ENCODE measurements at places on chromosomes 6 and 20.

- peak; percentile 61 for DNase-seq
These were observed 1.5 kb downstream of the DLL1 start for GRCh38 chr6:170289180-170289931.

DNA sequence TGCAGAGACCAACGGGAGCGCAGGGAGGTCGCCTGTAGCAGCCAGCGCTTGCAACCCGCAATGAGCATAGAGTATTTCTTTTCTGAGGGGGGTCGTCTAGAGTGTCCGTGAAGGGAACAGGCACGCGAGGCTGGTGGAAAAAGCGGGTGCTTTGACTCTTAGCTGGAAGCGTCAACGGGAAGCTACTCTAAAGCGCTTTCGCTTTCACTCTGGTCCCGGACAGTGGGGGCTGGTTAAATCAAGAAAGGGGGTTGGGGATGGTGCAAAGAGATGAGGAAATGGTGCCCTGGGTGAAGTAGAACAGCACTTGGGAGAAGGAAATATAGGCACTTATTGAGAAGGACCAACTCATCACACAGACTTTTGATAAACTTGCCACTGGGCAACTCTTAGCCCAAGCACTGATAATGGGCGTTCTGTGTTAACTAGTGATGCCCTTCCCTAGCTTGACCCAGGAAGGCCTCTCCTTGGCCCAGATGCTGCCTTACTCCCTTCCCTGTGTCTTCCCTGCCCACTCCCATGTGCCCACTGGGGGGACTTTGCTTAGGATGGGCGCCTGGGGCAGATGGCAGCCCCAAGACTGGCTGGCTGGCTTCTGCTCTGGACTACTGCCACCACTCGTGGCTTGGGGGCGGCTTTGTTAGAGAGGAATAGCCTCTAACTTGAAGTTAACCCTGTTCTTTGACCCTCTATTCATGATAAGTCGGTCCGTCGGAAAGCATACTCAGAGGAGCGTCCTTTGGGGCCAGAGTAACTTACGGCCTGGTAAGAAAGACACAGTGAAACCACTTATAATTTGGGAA lies 585 bp downstream of the PSMB9 start:
- DNase-seq, result peak; percentile 62

DNA sequence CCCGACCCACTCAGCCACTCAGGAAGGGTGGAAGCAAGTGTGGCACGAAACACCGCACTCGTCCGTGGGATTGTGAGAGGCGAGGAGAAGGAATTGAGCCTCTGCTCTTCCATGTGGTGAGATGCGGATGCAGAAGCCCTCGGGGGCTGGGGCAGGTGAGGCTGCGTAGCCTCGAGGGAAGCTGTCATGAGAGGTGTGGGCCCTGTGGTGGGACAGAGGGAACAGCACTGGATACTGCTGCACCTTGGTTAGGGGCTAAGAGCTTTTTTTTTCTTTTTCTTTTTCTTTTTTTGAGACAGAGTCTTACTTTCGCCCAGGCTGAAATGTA lies 86.5 kb downstream of the PTPN1 start:
- DNase-seq, result no peak

- no peak for DNase-seq
These were observed 217.1 kb downstream of the ANKRD60 start for GRCh38 chr20:58011106-58011946.

GRCh38 chr6:67698534-67698933 lies 936.5 kb upstream of the ADGRB3 start:
- DNase-seq, result peak; percentile 91

GRCh38 chr20:63702036-63702665 lies 5.6 kb downstream of the ARFRP1 start:
- no peak for DNase-seq

- no peak for DNase-seq
These were observed 10.3 kb downstream of the NSFL1C start for GRCh38 chr20:1456300-1456699.

GRCh38 chr20:60209048-60209447 lies 250.8 kb downstream of the CDH26 start:
- no peak for DNase-seq

GRCh38 chr6:155115893-155116570 lies 120.9 kb downstream of the TIAM2 start:
- DNase-seq, result no peak

- no peak for DNase-seq
These were observed 977.0 kb downstream of the TFAP2A start for GRCh38 chr6:9437836-9438235.

DNA sequence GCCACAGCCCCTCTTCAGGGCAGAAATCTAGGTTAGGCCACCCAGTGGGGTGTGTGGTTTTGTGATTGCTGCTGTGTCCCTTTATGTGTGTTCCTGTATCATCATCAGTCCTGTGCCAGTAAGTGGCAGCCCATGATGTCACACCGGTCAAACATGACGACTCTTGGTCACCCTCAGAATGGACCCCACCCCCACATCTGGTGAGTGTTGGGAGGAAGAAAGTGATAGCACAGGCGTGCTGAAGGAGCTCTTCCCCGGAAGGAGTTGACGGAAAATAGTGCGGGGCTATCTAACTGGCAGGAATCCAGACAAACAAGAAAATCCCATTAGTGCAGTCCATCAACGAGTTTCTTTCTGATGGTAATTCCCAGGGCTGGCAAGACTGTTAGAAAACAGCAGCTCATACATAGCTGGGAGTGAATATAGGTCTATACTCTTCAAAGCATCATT lies 33.4 kb upstream of the IL17A start:
- DNase-seq, result no peak

GRCh38 chr6:159108426-159108985 lies 60.7 kb upstream of the FNDC1 start:
- DNase-seq, result no peak

GRCh38 chr20:6705106-6705766 lies 62.2 kb upstream of the BMP2 start:
- DNase-seq, result no peak

GRCh38 chr6:12393100-12393499 lies 102.9 kb downstream of the EDN1 start:
- DNase-seq, result no peak

DNA sequence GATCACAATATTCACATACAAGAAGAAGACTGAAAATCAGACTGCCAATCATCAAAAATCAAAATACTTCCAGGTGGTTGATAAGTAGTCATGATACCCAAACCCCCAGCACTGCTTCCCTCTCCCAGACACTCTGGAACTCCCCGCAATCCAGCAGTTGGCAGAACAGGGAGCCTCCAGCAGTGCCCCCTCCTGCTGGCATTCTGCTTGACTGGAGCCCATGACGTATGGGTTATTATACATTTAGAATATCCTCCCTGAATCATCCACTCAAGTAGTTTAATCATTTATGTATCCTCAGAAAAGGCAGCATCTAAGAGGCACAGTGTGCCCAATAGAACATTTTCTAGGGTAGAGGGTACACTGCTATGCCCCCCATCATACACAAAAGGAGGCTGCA lies 9.3 kb upstream of the OGFRL1 start:
- peak; percentile 21 for DNase-seq

DNA sequence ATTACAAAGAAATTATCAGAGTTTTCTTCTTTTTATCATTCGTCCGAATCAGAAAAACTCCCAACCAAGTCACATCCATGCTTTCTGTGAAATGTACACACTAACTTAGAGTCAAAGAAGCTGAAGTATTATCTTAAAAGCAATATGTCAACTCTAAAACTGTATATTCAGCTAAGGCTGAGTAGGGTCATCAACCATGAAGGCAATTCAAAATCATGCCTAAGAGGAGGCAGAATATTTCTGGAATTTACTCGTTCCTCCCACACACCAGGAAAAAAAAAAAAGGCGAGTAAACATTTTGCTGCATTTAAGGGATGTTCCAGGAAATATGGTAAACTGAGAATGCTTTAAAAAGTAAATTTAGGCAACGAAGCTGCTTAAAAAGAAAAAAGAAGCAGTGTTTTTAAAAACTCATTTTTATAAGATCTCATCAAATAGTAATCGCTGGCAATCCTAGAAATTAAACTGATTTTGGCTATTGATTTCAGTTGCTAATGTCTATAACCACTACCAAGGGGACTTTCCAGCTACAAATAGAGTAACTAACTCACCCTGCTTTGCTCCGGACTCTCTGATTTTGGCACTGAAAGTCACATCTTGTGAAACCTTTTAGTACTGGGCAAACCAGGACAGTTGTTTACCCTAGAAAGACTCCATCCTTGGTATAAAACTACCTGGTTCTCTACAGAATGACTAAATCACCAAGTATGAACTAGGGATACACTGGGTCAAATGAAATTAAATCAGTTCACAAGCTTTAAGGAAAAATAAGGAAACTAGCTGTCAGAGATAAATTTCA lies 82.8 kb downstream of the MBOAT1 start:
- DNase-seq, result no peak

- peak; percentile 67 for DNase-seq
These were observed 3.7 kb upstream of the SPDEF start for GRCh38 chr6:34559651-34560365.

DNA sequence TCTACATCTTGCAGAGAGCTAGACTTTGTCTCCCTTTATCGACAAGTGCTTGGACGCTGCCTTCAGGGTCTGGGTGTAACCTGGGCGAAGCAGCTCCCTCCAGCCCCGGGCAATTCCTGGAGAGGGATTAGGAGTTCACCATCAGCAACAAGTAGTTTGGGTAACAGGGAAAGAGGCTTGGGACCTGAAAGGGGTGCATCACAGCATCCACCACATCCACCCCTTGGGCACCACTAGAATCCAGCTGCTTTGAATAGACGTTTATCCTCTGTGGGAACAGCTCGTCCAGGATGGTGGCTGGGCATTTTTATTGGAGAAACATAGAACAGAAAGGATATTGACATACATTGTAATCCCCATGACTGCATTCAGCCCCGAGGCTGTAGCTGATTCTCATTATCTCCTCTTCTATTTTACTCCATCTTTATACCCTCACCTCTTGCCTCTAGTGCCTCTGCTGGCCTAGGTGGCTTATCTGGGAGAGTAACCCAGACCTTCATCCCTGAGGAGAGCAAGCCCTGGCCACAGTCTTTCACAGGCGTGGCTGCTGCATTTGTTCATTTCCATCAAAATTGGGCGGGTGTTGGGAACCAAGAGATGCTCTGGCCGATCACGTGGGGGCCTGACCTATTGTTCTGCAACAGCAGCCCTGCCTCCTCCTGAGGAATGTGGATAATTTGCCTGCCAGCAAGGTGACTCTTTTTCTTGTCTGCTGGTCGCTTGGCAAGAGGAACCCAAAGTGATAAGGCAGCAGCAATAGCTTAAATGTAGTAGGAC lies 109.2 kb upstream of the RALGAPA2 start:
- DNase-seq, result no peak

DNA sequence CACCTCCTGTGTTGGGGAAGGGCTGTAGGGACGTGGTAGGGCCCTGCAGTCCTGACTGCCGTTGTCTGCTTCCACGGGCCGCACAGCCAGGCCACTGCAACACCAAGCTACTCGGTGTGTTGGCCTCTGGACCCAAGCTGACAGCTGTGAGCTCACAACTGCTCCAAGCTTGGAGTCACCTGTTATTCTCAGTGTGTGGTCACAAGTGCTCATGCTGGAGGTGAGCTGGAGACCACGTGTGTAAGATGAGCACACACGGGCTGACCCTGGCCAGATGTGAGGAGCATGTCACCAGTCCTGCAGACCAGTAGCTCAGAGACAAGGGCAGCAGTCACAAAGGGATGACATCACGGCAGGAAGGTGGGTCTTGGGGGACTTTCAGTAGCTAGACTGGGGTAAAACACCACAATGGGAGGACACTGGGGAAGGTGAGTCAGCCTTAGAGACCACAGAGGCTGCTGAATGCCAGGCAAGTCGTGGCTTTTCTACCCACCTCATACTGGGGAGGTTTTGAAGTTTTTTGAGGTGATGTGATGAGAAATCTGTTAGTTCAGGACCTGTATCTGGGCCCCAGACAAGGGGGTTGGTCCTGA lies 87.3 kb downstream of the FAM120B start:
- no peak for DNase-seq

DNA sequence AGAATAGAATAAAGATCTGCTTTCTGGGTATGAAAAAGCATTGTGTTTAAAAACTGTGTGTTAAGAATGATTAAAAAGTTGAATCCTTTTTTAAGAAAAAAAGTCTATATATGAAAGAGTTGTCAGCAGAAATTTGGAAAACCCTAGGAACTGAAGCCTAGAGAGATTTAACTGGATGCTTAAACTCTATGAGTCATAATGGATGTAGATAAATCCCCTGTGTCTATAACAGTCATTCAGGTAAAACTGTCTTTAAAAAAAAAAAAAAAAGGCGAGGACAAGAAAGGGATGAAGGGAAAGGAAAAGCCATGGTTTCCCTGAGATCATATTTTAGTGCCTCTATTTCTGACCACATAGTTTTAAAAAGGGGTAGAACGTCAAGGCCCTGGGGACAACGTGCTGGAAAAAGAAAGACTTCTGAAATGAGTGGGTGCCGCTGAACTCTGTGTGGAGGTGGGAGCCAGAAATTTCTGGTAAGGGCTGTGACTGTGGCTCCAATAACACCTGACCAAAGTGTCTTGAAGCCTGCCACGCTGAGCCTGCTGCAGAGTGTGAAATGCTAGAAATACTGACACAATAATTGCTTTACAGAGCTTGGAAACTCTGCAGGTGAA lies 302.6 kb upstream of the ARID1B start:
- DNase-seq, result no peak

- DNase-seq, result peak; percentile 84
These were observed 398 bp downstream of the ZBTB2 start for GRCh38 chr6:151390851-151391470.

GRCh38 chr6:166156942-166157341 lies 10.7 kb downstream of the TBXT start:
- DNase-seq, result peak; percentile 30

DNA sequence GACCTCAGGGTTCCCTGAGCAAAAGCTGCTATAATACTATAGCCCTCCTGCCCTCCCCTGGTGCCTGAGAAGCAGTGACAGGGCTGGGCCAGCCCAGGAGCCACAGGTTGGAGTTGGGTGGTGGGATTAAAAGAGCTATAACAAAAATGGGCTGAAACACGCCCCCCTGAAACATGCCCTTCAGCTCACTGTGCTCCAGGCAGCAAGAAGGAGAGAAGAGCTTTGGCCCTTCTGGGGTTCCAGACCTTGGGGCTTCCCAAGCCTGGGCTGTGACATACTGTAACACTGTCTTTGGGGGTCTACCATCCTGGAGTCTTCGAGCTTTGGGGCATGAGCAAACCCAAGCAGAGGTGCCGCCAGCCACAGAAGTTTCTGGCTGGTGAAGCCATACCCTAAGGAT lies 129.2 kb downstream of the HTR1B start:
- no peak for DNase-seq

Measured in DMS53 (cell line).